Tibial nerve (tissue), 4 donors: ENCODE measurements at places on chromosomes 7 and 10.

GRCh38 chr7:6409944-6410693 is 37.6 kb downstream of the DAGLB start:
- H3K4me3 ChIP-seq: no peak overlapping the region
- H3K4me1 ChIP-seq: no peaks in the 10 kb centered on the region
- H3K27ac ChIP-seq: no peak overlapping the region
- H3K27me3 ChIP-seq: no peaks in the 10 kb centered on the region
- no peaks in the 10 kb centered on the region for H3K36me3 ChIP-seq
- DNase-seq: no peak

- no peak for DNase-seq
- H3K4me3 ChIP-seq: no peak overlapping the region
- no peaks in the 10 kb centered on the region for H3K27me3 ChIP-seq
- no peaks in the 10 kb centered on the region for H3K36me3 ChIP-seq
Observed at GRCh38 chr7:14324767-14325166, 335.3 kb upstream of the ETV1 start.

DNA sequence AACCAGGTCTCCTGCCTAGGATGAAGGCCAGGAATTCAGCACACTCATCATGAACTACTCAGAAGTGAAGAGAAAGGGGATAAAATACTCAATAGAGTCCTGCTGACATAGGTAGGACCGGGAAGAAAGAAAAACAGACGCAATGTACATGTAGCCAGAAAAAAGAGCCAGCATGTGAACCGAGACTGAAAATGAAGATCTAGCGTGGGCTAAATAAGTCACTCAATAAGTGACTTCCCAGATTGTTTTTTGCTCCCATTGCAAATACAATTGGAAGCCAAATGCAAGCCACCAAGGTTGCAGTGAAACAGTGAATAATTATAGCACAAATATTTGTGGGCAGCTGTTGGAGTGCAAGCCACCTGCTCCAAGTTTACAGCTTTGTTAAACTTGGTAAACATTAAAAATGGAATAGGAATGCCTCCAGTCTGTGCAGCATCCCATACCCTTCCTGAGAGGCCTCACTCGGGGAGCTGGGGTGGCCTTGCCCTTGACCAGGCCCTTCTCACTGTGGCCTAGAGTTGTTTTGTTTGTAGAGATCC is 34.7 kb upstream of the HPS1 start:
- H3K36me3 ChIP-seq: no peaks in the 10 kb centered on the region
- H3K27ac ChIP-seq: no peak overlapping the region
- no peaks in the 10 kb centered on the region for H3K27me3 ChIP-seq
- DNase-seq: no peak
- H3K4me1 ChIP-seq: no peaks in the 10 kb centered on the region
- H3K4me3 ChIP-seq: no peak overlapping the region

GRCh38 chr10:71084818-71085126 is 127.6 kb upstream of the UNC5B start:
- no peaks in the 10 kb centered on the region for H3K36me3 ChIP-seq
- H3K27me3 ChIP-seq: no peaks in the 10 kb centered on the region
- no peak for DNase-seq
- H3K27ac ChIP-seq: no peak overlapping the region
